ENCODE measurements at places on chromosomes 2 and 18.
A peak's percentile ranks its signal among the peaks of the same experiment; 100 is the strongest.

DNA sequence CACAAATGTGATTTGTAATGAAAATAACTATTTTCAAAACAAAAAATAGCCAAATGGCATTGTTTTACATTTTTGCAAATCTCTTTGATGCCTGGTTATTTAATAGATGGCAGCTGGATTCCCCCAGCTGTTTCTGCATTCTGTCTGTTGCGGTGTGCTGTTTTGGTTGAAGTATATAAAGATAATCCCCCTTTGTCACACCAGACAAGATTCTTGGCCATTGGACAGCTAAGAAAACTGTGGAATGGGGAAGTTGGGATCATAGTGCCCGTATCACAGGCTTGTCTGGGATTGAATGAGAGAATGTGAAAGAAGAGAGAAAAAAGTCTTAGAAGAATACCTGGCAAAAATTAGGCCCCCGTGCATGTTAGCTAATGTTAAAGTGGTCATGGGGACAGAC lies 19.5 kb upstream of the LYPD6B start:
- no peak for DNase-seq

DNA sequence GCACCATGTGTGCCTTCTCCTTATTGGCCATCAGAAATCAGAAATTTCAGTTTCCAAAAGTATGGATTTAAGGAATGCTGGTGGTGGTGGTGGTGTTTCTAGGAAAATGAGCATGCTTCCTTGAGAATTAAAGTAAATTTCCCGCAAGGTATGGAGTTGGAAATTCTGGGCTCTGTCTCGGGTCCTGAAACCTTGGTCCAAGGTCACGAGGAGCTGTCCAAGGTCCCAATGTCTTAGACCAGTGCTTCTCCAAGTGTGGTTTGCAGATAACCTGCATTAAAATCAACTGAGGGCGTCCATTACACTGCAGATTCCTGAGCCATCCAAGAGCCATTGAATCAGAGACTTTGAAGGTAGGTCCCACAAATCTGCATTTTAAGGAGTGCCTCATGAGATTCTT lies 210.9 kb upstream of the PKDCC start:
- no peak for DNase-seq

DNA sequence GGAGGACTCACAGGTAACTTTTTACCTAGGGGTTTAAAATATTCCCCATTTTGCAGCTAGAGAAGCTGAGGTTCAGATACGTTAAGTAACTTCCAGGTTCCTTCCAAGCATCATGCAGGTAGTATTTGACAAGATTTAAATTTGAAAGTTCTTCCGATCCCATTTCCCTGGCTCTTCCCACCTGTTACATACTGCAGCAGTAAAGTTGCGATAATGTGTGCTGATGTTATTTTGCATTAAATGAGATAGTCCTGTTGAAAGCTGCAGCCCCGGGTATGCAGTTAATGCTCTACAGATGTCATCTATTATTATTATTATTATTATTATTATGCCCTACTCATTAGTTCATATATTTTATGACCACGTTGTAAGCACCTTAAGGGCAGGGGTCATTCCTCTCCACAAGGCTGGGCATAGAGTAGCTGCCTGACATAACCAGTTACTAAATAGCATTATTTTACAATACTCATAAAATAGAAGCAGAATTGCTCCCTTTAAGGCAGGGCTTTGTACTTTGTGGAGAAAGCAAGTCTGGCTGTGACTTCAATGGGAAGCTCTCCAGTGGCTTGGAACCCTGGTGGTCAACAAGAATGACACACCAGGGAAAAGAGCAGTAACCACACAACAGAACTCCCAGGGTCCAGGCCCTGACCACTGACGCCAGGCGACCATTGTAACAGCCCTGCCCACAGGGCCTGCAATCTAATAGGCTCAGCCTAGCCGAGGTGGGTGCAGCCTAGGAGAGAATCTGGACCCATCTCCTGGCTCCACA lies 112.0 kb upstream of the STPG4 start:
- no peak for DNase-seq

GRCh38 chr2:96887493-96888012 lies 17.7 kb upstream of the SEMA4C start:
- no peak for DNase-seq

DNA sequence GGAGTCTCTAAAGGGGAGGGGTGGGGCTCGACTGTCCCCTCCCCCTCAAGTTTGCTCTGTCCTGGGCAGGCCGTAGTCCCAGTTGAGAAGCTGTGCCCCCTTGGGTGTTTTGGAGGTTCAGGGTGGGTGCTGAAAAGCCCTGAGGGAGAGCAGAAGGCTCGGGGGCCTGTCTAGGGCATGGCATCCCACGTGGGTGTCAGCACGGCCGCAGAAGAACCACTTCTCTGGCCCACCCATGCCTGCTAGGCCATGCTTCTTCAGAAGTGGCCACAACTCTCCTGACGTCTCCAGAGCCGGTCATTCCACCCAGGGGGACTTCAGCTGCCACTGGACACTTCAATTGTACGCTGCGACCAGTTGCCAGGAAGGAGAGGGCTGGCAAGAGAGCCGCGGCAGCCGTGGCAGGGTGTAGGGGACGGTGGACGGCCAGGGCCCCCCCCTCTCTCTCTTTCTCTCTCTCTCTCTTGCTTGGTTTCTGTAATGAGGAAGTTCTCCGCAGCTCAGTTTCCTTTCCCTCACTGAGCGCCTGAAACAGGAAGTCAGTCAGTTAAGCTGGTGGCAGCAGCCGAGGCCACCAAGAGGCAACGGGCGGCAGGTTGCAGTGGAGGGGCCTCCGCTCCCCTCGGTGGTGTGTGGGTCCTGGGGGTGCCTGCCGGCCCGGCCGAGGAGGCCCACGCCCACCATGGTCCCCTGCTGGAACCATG lies at the start of gene INPP5D:
Gene INPP5D, plus strand, starts transcription at position 546 of the 704 bp plus-strand sequence. Its CDS starts 137 bp downstream, at position 683.
- DNase-seq: peak; percentile 61

GRCh38 chr18:9991011-9992000 lies 77.5 kb downstream of the VAPA start:
- no peak for DNase-seq

GRCh38 chr2:181241797-181242196 lies 215.4 kb upstream of the ITGA4 start:
- DNase-seq: no peak

GRCh38 chr2:136246086-136246669 lies 128.2 kb upstream of the CXCR4 start:
- no peak for DNase-seq

DNA sequence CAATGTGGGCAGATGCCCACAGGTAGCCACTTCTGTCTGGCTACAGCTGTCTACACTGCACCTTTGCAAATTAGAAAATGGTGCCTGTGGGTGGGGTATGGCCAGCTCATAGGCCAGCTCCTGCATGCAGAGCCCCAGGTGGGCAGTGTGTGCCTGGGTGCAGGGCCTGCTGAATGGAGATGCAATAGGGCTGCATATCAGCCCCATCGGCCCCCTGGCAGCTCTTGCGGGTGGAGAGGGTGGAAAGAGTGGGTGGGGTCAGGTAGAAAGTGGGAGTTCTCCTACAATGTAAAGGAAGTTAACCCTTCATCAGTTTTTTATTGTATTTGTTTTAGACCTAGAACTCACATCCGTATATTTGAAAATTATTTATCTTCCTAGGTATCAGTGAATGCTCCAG lies 37.1 kb downstream of the FBLN7 start:
- no peak for DNase-seq

- DNase-seq: no peak
These were observed 19.8 kb downstream of the TMEM185B start for GRCh38 chr2:120203251-120204021.

DNA sequence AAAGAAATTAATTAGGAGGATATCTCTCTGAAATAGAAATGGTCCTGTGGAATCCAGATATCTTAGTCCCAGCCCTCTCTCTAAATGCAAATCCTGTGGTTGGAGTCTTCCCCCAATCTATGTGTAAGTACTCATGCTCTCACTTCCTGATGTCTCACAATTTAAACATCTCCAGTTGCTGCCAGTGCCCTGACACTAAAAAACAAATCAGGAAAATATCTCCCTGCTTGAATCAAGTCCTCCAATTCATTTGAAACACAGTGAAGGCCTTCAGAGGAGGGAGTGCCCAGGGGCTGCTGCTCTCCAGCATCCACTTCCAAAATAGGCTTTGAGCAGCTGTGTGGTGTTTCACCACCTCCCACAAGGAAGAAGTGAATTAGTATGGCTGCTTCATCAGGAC lies 413.8 kb downstream of the RAD51AP2 start:
- no peak for DNase-seq

DNA sequence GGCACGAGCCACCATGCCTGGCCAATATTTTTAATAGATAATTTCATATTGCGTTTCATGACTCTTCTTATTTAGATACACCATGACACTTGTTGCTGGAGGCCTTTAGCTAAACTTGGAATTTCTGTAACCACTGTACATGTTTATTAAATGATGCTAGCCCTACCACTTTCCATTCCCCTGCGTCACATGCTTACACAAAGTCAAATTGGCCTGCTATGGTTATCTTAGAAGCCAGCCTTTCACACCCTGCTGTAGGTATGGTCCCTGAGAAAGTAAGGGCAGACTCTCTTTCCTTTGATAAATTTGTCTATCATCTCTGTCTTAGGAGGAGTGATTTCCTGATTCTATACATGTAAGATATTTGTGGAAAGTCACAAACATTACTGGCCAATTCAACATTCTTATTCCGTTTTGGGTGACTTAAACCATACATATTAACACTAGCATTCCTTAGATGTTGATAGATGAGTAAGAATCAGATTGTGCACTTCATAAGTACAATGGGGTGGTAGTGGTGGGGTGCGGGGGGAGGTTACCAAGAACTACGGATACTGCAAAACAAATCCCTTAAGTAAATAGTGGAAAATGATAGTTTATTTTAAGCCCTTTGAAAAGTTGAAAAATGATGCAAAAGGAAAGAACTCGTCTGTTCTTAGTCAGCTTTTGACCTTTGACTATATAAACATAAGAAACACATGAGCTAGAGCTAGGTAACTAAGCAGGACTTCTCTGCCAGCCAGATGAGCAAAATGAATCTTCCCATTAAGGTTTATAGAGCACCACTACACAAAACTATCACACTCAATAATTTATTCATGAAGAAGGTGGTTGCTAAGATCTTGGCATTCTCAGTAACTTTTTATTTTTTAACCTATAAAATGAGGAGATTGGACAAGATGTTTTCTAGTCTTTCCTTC lies 7.9 kb upstream of the NDUFV2 start:
- DNase-seq: no peak
